ENCODE measurements at places on chromosomes 11 and 22. TPM values are rescaled to one million over a fixed set of nuclear protein-coding genes. Genes with fewer than 3 reads are reported as not detected.

DNA sequence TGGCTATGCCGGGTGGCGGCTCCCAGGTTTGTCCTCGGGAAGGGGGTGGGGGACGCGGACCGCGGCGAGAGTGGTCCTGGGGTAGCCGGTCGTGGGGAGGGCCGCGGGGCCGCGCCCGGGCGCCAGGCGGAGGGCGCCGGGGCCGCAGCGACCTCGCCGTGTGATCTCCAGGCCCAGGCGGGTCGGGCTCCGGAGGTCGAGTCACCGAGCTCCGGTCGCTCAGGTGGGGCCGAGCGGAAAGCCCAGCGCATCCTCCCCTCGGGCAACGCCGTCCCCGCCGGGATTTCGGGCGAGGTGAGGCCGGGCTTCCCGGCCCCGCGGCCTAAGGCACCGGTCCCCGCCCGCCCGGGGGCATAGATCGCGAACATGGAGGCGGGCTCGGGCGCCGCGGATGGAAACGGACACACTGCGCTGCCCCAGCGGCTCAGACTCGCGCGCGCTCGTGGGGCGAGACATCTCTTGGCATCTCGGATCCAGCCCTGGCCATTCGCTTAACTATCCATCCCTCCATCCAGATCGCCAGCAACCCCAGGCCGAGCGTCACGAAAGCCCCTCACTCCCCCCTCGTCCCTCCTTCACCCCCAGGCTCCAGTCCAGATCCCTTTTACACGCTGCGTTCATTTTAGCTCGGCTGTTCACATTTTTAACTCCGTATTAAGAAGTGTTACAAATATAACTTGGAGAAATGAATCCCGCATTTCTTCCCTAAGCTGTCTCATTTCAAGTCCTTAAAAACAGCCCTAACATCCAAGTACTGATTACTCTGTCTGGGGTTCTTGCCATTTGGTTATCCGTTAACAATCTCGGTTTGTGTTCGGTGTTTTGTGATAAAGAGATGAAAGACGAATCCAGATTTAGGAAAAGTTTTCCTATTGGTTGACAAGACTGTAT is 460 bp downstream of the ZC3H12C start:
- no peak for DNase-seq

DNA sequence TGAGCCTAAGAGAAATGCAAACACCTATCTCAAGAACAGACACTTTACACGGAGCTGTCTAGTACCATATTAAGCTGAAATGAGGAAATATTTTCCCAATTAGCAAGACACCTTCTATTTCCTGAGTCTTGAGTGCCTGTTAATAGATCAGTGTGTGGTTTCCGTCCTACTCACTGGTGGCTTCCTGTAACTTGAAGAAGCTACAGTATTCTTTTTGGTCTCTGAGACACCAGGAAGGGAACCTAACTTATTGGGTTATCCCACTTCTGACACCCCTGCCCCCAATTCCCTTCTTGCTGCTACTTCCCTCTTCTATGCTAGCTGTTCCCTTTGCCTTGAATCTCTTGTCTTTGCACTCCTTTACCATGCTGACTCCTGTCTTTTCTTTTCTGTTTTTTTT is 92.7 kb downstream of the FDX1 start:
- peak; percentile 41 for DNase-seq

DNA sequence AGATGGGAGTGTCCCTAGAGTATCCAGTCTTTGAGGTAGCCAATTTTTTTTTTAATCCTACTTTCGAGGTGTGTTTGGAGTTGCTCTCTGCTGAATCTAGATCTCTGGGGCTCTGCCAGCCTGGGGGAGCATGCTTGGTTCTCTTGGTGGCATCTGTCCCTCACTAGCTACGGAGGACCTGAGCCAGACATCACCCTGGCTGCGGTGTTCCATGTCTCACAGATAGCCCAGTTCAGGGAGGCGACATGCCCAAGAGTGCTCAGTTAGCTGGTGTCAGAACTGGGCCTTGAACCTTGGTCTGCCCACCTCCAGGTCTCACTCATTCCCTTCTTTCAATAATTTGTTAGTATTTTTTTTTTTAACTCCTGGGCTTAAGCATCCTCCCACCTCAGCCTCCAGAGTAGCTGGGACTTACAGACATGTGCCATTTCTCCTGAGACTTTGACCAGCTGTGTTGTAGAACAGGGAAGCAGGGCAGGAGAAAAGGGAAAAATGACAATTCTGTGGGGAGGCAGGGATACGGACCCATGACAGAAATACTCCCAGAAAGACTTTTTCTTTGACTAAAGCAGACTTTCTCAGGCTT is 621 bp downstream of the HMOX1 start:
- DNase-seq, result no peak

- DNase-seq, result peak; percentile 14
These were observed 75.2 kb upstream of the TP53I11 start for GRCh38 chr11:45025716-45026492.

DNA sequence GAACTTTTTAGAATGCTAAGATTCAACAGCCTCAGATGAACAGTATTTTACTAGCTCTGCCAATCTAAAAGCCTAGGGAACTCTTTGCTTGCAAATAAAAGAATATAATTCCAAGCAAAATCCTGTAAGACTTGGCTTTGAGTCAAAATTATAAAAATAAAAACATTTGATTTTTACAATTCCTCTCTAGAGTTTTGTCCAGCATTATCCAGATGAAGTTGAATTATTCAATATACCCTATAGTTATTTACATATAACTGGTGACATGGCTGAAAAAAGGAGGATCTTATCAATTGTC is 378.3 kb downstream of the ETS1 start:
- no peak for DNase-seq

DNA sequence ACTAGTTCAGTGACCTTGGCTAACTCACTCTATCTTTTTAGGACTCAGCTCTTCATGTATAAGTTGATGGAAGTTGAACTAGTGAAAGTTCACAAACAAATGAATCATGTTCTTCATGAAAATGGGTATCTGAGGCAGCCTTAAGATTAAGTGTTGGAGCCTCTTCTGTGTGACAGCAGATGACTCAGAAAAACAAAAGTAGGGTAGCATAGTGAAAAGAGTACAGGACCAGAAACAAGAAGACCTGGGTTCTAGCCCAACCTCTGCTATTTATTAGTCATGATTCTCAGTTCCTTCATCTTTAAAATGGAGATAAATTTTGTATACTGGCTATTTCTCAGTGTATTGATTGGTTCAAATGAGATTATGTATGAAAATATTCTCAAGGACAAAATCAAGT is 60.2 kb downstream of the USP35 start:
- no peak for DNase-seq

DNA sequence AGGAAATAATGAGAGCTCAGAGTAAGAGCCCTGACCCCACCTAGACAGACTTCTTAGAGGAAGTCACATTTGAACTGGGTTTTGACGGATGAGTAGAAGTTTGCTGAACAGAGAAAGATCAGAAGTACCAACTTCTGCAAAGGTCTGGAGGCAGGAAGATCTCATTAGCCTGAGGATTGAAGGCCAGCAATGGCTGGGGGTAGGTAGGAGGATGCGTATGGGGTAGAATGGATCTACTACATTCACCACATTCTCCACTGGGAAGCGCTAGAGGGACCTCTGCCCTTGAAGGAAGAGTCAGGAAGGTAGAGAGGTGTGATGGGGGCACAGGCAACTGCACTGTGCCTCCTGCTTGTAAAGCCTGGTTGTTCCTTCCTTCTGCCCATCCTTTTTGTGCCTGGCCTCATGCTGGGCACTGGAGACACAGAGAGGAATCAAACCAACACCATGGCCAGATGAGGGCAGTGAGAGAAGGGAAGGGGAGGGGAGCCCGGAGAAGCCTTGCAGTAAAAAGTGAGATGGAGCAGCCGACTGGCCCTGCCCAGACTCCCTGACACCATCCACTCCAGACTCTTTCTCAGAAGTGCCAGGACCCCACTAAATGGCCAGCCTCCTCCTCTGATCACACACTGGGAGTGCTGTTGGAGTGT is 4.9 kb downstream of the TPBGL start:
- no peak for DNase-seq

- no peak for DNase-seq
These were observed 218.8 kb downstream of the PGR start for GRCh38 chr11:100910808-100911207.

- no peak for DNase-seq
These were observed 11.6 kb downstream of the OPCML start for GRCh38 chr11:133520707-133521106.

GRCh38 chr11:12706545-12707499 is 32.6 kb downstream of the TEAD1 start:
- no peak for DNase-seq

DNA sequence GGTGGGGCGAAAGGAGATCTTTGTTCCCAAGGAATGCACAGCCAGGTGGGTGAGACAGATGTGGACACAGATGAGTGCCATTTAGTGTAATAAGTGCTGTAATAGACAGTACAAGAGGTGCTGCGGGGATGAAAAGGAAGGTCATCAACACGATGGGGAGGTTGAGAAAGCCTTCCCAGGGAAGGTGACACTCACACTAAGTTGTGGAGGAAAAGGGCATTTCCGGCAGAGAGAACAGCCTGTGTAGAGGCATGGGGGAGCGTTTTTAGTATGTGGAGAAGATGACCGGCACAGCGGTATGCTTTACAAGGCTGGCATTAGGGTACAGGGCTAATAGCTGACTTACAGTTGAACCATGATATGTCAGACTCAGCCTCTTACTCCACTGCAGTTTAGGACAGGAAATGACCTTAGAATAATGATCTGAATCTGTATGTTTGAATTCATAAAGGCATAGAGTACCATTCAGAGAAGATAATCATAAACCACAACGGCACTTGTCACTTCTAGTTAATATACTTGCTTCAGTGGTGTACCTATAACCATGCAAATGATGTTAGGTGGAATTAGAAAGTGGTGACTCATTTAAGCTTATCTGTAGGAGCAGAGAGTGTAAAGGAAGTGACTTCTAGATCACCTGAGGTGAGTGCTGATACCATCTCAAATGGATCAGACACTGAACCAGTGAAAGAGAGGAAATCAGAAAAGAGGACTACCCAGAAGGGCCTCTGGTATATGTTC is 60.6 kb downstream of the FAM83F start:
- no peak for DNase-seq

DNA sequence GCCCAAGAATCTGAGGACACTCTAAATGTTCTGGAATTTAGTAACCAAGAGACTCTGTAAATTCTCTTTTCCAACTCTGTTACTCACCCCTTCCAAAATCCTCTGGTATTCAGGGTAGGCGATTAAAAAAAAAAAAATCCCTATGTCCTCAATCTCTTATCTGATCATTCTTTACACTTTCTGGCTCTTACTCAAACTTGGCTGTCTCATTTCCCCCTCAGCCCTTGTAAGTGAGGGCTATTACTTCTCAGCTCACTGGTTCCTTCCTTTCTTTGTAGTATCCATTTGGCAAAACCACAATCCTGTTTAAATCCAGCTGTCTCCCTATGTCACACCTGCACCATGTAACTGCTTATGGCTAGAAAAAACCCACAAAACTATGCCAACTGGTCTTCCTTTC is 12.7 kb upstream of the MSANTD2 start:
- no peak for DNase-seq

DNA sequence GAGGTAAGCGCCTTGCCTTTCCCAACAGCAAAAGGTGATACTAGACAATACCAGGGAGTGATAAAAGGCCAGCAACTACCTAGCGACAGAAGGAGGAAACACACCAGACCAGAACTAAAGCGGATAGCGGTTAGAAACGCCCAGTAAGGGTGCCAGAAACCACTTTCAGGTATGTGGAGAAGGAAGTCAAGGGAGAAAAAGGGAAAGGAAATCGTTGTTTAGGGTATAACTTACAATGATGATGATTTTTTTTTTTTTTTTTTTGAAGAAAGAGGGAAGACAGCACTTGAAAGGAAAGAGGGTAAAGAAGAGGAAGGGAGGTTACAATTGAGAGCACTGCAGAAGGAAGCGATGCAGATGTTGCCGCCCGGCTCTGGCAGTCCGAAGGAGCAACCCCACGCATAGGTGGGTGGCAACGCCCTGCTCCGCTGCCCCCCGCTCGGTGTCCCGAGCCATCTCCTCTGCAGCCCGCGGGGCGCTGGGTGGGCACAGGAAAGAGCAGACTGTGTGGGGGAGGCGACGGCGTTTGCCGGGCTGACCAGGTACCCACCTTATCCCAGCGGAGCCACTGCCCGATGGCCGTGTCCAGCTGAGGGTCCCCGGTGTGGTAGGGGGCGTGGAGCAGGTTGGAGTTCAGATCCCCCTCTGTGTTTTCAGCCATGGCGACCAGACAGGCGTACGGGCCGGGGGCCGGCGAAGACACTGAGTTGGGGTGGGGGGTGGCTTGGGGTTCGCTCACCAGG is 561 bp downstream of the PGM2L1 start:
- peak; percentile 76 for DNase-seq

DNA sequence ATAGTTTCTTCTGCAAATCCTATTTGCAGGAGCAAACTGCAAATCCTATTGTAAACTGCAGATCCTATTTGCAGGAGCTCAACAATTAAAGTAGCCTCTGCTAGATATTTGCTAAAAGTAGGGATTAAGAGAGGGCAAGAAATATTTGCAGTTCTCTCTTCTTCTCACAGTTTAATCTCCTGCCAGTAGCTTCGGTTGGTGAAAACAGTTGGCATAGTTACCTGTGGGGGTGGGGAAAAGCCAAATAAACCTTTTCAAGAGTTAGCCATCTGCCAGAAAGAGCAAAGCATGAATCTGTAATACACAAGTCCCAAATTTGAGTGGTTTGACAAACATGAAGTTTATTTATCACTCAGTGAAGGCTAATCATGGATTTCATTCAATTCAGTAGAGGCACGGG is 942.5 kb downstream of the JRKL start:
- DNase-seq, result no peak

- no peak for DNase-seq
These were observed 54.7 kb downstream of the NF2 start for GRCh38 chr22:29658176-29658575.

GRCh38 chr11:60842668-60843600 is 1.0 kb downstream of the CCDC86 start:
- no peak for DNase-seq

DNA sequence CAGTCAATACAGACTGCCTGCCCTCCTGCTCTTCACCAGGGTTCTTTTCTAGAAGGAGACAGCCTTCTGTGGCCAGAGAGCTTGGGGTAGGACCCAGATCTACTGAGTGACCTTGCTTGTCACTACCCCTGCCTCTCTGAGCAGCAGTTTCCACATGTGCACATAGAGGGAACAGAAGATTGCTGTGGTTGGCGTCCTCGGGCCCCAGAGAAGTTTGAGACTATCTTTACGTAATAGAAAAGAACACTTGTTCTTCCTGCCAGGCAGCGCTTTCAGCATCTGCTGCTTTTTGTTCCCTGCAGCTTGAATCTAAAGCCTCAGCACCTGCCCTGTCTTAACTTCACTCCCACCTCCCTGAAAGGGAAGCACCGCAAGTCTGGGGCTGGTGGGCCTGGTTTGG is 1.9 kb upstream of the FKBP2 start:
- no peak for DNase-seq

DNA sequence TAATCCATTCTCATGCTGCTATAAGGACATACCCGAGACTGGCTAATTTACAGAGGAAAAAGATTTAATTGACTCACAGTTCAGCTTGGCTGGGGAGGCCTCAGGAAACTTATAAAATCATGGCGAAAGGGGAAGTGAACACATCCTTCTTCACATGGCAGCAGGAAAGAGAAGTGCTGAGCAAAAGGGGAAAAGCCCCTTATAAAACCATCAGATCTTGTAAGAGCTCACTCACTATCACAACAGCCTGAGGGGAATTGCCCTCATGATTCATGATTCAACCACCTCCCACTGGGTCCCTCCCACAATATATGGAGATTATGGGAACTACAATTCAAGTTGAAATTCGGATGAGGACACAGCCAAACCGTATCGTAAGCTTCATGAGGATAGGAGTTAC is 3.8 kb upstream of the CYB5R2 start:
- DNase-seq, result no peak

The GRAP2 gene
- total RNA-seq, result 92.2 TPM

The TCIRG1 gene
- total RNA-seq, result 480 TPM

The CECR2 gene
- 0.02 TPM for total RNA-seq

The NAALAD2 gene
- not detected for total RNA-seq

The PSMA1 gene
- 155 TPM for total RNA-seq

The APOBEC3F gene
- 41.0 TPM for total RNA-seq

The MMP12 gene
- total RNA-seq, result not detected

The ANO9 gene
- total RNA-seq, result 15.1 TPM

Data from natural killer cell (primary cell).